ENCODE measurements at places on chromosomes 7 and 10.

DNA sequence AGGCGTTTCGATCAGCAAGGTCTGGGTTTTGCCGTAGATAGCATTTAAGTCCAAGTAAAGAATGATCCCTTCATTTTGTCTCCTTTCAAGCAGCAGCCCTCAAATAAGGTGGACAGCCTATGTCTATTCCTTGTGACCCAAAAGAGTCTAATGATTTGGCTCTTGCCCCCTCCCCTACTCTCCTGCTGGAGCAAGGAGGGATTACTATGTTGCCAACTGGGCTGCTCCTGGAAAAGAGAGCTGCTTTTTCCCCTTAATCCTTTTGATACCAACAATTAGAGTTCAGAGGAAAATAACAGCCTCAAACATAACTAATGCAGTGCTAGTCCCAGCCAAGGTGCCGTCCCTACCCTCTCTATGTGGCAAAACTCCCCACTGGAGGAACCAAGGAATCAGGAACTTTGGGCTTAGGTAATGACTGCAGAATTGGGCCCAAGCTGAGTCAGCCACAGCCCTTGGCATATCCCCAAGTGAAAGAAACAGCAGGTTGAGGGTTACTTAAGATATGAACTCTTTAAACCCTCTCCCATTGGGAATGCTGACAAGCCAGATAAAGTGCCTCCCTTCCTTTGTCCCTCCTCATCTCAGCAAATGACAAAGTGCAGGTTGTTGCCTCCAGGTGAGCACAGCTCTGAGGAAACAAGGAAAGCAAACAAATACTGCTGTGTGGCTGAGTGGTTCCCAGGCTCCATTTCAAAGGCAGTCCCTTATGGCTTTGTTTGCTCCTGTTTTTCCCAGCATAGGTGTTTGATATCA, 643.7 kb downstream of the INHBA start:
- DNase-seq, result peak; percentile 44

- DNase-seq, result no peak
Observed at GRCh38 chr10:122130474-122131110, 140.5 kb upstream of the BTBD16 start.

GRCh38 chr7:17466216-17466615, 167.8 kb downstream of the AHR start:
- DNase-seq, result no peak

- DNase-seq, result no peak
Observed at GRCh38 chr10:69684981-69685353, 54.9 kb downstream of the FAM241B start.

DNA sequence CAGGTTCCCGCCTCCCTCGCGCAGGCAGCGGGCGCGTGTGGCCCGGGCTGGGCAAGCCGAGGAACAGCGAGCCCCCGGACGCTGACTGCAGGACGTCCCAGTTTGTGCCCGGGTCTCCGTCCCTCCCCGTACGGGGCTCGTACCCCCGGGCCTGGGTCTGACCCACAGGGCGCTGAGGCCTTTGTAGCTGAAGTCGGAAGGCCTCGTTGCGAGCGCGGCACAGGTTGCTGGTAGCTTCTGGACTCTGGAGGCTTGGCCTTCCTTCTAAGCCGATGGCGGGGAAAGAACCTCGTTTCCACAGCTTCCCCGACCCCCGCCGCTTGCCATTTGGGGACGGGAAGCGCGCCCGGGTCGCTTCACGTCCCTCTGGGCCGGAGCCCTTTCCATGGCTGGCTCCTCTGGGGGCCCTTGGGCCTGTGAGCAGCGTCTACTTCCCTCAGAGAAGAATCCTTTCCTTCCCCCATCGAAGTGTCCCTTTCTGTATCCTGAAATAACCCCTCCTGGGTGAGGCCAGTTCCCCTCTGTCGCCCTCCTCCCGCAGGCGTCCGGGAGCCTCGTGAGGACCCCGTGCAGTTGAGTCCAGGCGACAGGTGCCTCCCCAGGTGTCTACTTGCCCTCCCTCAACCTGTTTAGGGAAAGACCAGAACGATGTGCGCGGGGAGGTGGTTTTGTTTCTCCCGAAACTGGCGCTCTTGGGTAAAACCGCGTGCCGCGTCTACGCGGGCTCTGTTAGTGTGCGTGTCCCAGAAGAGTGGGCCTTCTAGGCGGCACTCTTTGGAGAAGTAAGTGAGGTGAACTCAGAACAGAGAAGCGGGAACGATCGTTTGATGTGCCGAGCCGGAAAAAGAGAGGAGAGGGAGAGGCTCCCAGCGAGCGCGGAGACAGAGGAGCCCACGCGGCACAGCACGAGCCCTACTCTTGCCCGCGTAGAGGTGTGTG, 9.3 kb downstream of the EVX1 start:
- peak; percentile 79 for DNase-seq

GRCh38 chr7:27899601-27900000, 159.6 kb downstream of the TAX1BP1 start:
- no peak for DNase-seq

All from H1 (cell line).